Stimulated activated CD4-positive, alpha-beta T cell treated with anti-CD3 and anti-CD28 coated beads, Interleukin-1b, Interleukin-23, amount 100 ng/mL, for 4 hours (primary cell): ENCODE measurements at places on chromosomes 11 and 22.

- no peak for DNase-seq
These were observed 1.4 kb downstream of the ANO5 start for GRCh38 chr11:22194306-22194705.

DNA sequence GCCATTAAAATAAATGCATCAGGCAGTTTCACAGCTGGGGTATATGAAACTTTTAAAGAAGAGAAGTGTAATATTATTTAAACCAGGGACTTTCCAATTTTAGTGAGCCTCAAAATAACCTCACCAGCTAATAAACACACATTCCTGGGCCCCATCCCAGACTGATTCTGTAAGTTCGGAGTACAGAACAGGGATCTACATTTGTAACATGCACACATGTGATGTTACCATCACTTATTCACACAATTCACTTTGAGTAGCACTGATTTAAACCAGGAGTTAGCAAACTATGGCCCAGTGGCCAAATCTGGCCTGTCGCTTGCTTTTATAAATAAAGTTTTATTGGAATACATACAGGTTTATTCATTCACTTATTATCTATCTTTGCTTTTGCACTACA, 62.0 kb downstream of the STK33 start:
- DNase-seq = no peak

DNA sequence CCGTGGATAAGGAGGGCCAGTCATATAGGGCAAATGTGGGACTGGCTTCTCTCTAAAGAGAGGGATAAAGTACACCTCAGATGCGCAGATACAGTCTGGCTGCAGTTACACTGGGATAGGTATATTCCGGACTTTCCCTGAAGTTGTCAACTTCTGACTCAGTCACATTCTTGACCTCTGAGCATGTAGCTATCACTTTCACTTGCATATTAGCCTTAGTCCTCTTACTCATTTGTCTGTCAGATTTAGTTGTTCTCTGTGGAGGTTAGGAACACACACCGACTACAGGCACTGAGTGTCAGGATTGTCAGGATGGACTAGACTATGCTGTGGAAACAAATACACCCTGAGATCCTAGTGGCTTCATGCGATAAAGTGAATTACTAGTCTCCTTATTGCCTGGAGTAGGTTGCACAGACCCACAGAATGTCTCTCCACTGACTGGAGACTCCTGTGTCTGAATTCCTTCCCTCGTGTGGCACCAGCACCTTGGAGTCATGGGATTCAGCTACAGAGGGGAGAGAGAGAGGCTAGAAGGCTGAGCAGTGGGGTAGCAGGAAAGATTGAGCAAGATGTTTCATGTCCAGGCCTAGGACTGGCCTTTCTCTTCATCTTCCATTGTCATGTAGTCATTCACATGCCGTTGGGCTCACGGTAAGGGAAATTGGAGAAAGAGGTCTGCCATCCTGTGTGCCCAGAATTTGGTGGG, 654.3 kb downstream of the NTM start:
- DNase-seq = no peak

GRCh38 chr11:7677071-7677470, 3.8 kb upstream of the CYB5R2 start:
- no peak for DNase-seq

- no peak for DNase-seq
These were observed 3.4 kb upstream of the SORL1-AS1 start for GRCh38 chr11:121456151-121456550.

DNA sequence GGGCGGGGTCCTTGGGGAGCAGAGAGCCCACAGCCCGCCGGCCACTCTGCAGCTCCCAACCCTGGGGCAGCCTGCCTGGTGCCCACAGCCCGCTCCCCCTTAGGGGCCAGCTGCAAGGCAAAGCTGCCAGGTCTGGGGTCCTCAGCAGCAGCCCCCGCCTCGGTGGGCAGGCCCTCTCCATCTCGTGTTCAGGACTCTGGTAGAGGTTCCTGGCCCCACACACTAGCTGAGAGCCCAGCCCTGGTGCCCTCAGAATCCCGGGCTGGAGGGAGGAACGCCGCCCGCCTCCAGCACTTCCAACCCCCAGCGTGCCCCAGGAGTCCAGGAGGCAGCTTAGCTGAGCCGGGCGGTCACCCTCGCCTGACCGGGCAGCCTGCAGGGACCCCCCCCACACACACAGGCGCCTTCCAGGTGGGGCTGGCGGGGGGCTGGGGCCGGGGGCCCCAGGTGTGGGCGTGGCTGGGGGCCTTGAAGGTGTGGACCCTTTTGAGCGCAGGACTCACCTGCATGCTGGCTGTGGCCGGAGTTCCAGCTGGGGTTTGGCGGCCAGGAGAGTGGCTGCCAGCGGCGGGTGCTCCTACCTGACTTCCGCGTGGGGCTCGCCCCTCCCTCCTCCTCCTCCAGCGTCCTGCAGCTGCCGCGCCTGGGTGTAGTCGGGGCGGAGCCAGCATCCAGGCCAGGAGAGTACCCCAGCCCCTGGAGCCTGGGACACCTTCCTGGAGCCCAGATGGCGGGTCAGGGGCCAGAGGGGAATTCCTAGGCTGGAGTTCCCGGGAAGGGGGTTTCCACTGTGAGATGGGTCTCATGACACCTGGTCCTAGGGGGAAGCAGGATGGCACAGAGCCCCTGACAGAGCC, at the start of gene ANO9:
Gene ANO9 (minus strand): TSS at position 594 of the 857 bp plus-strand sequence. CDS start 85 bp downstream, at position 509.
- peak; percentile 55 for DNase-seq

- DNase-seq = no peak
These were observed 208.5 kb downstream of the RAB38 start for GRCh38 chr11:87966694-87967093.

GRCh38 chr22:42635531-42635930, 4.9 kb downstream of the ATP5MGL start:
- no peak for DNase-seq

GRCh38 chr22:32661296-32661695, 140.2 kb upstream of the TIMP3 start:
- DNase-seq = no peak

GRCh38 chr11:58658623-58659022, 36.2 kb downstream of the CNTF start:
- DNase-seq = no peak

GRCh38 chr11:122505304-122506006, 150.1 kb upstream of the UBASH3B start:
- peak; percentile 2 for DNase-seq

DNA sequence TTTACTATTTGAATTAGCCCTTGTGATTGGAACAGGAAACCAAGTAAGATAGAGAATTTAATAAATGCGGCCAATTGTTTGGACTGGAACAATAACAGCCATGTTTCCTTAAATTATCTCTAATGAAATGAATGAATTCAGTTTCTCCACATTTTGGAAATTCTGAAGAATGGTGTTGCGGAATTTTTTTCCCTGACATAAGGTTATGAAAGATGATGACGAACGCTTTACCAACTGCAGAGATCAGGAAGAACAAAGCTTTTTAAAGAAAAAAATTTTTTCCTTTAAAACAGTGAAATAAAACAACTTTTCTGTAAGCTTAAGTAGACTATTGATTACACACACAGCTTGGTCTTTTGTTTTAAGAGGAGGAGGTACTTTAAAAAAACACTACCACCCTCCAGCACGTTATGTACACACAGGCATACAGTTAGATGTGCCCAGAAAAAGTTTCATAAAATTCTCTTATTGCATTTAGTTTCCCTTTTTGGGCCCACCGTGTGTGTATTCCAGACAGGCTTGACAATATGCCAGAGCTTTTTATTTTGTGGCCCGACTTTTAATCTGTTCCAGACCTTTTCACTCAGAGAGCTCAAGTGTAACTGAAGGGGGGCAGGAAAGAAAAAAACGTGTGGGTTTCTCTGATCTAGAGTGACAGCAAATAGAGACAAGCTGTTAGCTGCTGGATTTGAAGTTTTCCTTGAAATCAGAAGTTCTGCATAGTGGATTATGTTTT, 77.3 kb downstream of the YAP1 start:
- no peak for DNase-seq

DNA sequence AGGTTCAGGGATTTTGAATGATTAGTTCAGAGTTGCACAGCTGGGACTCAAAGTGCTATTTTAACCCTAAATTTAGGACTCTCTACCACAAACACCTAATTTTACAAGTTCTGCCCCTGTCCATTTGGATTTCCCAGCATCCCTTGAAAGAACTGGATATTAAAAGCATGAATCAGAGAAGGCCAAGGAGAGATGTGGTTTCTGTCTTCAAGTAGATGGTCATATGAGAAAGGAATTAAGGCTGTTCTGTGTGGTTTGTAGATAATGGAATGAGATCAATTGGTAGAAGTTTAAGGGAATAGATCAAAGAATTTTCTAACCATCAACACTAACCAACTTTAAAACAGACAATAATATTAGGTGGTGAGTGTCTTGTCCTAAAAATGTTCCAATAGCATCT, 106.4 kb upstream of the TENM4 start:
- DNase-seq = no peak

DNA sequence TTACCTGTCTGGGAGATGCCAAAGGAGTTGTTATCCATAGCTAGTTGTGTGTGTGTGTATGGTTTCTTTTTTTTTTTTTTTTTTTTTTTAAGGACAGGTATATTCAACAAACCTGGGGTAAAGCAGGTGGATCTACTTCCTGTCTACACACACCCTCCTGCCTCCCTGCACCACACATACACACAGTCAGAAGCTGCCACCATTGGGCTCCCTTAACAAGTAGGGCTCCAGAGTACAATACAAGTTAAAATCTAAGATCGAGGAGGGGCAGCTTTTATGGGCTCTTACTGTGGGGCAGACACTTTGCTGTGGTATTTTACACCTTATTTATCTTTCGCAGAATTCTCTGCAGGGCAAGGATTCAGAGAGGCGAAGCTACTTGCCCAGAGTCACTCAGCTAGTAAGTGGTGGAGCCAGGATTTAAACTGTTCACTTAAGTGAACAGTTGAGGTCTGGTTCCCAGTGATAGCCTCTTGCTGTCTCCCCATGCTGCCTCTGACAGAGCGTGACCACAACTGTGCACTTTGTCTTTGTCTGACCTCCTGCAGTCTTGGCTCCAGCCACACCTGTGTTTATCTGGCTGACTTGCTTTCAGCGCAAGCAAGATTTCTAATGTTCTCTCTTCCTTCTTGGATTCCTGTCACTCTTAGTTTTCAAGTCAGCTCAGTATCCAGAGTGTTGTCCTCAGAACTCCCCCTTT, 135.0 kb downstream of the CSNK2A3 start:
- DNase-seq = no peak

- DNase-seq = no peak
These were observed 70.1 kb upstream of the LRRC55 start for GRCh38 chr11:57111619-57112018.

DNA sequence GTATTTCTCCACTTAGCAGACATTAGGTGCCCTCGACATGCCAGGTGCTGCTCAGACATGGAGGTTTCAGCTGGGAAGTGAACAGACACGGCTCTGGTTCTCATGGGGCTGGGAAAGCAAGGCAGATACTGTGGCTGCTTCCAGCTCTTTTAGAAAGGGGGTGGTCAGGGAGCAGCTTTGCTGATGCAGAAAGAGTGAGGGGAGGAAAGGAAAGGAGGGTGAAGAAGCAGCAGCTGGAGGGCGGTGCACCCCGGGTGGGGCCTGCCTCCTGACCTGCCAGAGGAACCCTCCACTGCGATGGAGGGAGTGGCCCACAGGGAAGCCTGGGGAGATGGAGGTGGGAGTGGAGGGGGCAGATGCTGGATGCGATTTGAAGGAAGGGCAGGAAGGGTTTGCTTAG, 76.8 kb downstream of the MORC2 start:
- no peak for DNase-seq

DNA sequence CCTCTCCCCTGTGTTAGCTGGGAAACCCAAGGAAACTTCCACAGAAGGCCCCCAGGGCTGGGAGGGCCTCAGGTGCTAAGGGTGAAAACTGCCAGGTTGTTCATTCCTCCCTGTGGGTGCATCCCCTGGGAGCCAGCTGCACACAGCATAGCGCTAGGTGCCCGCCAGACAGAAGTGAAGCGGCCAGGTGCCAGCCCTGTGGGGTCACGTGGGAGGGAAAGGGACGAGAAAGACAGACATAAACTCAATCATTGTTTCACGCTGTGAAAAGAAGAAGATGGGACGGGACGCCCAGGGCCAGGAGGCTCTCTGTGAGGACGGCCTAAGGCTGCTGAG, 31.6 kb upstream of the HMOX1 start:
- DNase-seq = no peak

DNA sequence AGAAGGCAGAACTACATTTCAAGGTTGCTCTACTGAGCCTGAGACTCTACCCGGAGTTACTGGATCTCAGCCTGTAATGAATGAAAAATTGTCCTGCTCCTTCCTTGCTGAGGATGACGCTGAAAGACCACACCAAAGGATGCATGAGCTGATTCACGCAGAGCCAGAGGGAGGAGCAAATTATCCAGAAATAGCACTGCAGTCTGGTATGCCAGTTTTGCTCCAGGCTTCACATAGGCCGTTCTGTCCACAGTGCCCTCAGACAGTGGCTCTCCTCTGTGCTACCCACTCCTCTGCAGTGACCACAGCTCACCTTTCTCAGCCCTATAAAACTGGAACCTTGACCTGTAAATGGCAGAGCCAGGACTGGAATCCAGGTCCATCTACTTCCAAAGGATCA, 79.3 kb upstream of the GALNT18 start:
- no peak for DNase-seq

- DNase-seq = no peak
These were observed 629.5 kb downstream of the NTM start for GRCh38 chr11:131999955-132000354.

DNA sequence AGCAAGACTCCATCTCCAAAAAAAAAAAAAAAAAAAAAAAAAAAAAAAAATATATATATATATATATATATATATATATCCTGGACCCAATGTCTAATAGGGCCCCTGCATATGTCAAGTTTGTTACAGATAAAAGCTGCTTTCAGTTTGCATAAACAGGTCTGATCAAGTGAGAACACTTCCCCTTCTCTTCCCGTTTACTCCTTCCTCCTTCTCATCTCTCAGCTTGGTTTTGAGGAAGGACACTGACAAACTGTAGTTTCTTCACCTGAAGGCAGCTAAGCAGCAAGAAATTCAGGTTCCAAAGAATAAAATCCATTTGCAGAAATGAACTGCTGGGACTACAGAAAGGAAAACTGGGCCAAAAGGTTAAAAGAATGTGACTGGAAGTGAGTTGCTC, 11.7 kb downstream of the THOC5 start:
- no peak for DNase-seq

DNA sequence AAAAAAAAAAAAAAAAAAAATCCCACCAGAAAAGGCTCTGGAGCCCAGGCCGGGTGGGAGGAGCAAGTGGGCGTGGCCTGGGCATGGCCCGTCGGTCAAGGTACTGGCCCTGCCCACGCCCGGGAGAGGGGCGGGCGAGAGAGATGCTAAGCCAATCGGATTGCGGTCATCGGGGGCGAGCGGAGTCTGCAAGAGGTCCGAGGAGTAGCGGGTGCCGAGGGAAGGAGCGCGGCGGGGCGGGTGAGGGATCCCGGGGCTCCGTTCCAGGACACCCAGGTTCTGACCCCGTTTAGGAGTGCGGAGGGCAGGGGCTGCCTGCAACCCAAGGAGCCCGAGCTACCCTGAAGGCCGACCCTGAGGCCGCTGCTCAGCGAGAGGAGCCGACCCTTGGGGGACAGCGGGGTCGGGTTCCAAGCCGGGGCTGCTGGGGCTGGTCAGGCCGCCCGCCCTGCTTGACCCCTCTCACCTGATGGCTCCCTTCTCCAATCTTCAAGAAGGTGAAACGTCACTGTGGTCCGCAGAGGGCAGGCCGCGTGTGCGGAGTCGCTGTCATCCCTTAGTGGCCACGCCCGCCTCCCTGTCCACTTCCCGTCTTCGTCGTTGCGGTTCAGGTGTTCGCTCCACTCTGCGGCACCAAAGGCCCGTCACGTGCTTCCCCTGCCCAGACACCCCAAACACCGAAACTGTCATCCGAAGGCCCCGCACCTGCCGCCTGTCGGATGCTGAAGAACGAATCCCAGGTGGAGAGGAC, 11.1 kb upstream of the TAB1 start:
- peak; percentile 63 for DNase-seq

GRCh38 chr11:73406131-73406530, 29.9 kb downstream of the RELT start:
- no peak for DNase-seq

- DNase-seq = no peak
These were observed 1.2 kb downstream of the TUBA8 start for GRCh38 chr22:18111759-18112330.
